Fibroblast of the aortic adventitia (primary cell): ENCODE measurements at places on chromosomes 1 and 21. TPM values are rescaled to one million over a fixed set of nuclear protein-coding genes. Genes with fewer than 3 reads are reported as not detected.

GCSAML gene
- not detected in 2 replicates for total RNA-seq

DENND2C gene
- total RNA-seq, result 4.8 and 5.3 TPM in 2 replicates

TPR gene
- total RNA-seq, result 105 and 194 TPM in 2 replicates

KRTAP19-5 gene
- not detected in 2 replicates for total RNA-seq

GRCh38 chr1:47805018-47805417 is 192.2 kb downstream of the TRABD2B start:
- no peak for DNase-seq

DNA sequence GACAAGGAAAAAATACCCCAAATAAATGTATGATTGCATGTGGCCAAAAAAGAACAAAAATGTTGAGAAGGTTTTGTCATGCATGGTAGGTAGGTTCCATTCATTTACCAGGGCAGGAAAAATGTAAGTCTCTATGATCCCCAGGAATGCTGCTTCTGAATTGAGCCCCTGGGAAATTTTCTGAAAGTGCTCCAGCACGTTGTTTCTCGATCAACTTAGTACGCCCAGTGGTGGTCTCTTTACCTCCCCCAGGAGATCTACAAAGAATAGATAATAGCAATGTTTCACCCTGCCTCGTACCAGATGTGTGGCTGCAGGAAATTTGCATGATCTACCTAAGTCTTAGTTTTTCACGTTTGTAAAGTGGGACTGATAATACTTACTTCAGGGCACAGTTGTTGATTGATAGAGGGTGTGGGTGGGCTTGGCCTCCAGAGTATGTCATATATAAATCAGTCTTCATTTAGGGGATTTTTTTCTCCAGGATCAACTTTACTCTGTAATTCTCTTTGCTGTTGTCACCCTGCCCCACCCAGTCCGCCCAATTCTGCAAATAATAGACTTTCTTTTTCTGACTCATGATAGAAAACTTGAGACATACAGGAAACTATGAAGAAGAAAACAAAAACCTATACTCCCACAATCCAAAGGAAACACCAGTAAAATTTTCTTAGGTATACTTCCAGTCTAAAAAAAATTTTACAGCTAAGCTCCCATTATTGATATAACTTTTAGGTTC is 462.0 kb upstream of the RUNX1 start:
- DNase-seq, result peak; percentile 52

GRCh38 chr1:183070923-183071618 is 47.9 kb downstream of the LAMC1 start:
- peak; percentile 61 for DNase-seq

TCHHL1 gene
- total RNA-seq, result not detected in 2 replicates

GRCh38 chr1:243732637-243733036 is 117.4 kb downstream of the AKT3 start:
- no peak for DNase-seq

DNA sequence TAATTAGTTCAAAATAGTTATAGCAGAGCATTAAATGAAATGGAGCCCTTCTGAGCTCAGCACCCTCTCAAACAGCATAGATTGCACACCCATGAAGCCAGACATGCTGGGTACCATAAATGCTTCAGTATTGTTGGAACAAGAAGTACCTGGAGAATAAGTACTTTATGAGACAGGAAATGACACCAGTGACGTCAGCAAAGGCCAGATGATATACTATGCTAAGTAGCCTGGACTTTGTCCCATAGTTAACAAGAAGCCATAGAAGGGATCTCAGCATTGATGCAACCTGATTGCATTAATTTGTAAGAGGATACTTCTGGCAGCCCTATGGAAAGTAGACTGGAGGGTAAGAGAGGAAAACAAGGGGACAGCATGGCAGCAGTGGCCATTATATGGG is 16.3 kb upstream of the GADD45A start:
- no peak for DNase-seq

- peak; percentile 38 for DNase-seq
Observed at GRCh38 chr1:2555634-2556276, 416 bp upstream of the TNFRSF14 start.

DNA sequence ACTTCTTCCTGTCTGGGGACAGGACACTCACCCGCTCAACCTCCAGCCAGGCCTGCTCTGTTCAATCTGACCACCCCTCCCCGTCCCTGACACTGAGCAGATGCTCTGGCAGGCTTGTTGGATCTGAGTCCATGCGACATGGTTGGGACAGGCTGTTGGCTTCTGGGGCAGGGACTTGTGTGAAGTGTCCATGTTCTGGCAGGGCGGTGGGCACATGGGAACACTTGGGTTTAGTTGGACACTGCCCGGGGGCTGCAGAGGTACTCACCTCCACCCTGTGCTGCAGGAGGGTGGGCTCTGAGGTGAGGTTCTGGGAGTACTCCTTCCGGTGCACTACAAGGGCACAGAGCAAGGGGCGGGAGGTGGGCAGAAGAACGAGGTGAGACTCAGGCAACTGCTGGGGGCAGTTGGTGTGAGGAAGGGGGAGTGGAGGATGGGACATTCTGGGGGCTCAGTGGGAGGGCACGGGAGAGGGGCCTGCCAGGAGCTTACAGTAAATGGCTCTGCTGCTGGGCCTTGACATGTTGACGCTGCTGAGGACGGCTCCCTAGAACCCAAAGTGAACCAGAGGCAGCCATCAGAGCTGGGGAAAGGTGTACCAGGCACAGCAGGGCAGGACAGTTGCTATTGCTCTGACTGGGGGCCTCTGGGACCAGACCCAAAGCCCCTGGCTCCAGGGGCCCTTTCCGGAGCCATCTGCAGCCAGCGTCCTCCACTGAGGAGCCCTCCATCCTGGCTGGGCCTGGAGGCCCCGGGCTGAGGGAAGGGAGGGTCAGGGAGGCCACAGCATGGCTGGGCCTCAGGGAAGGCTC is 2.3 kb downstream of the EPS8L3 start:
- no peak for DNase-seq

LIPI gene
- total RNA-seq, result not detected in 2 replicates

GRCh38 chr1:54838565-54839180 is 37.5 kb upstream of the TTC22 start:
- no peak for DNase-seq

SELL gene
- 0.27 and 2.5 TPM in 2 replicates for total RNA-seq

- DNase-seq, result no peak
Observed at GRCh38 chr21:29185172-29185571, 54.7 kb downstream of the MAP3K7CL start.

GRCh38 chr1:93995837-93996536 is 86.8 kb upstream of the GCLM start:
- no peak for DNase-seq

RGL1 gene
- total RNA-seq, result 55.1 and 100 TPM in 2 replicates

RHEX gene
- not detected in 2 replicates for total RNA-seq

CLDN17 gene
- 0.49 TPM in 1 of 2 replicates, not detected in the other for total RNA-seq

GRCh38 chr21:45207839-45208626 is 79.7 kb downstream of the POFUT2 start:
- DNase-seq, result no peak

- DNase-seq, result no peak
Observed at GRCh38 chr1:181936269-181936668, 125.2 kb downstream of the ZNF648 start.
